ENCODE measurements at places on chromosomes 5 and 9. TPM values are rescaled to one million over a fixed set of nuclear protein-coding genes. Genes with fewer than 3 reads are reported as not detected.
A peak's percentile ranks its signal among the peaks of the same experiment; 100 is the strongest.

GRCh38 chr9:15606643-15607472, 54.0 kb downstream of the CCDC171 start:
- peak; percentile 72 for DNase-seq

- DNase-seq, result no peak
These were observed 100.6 kb downstream of the PBX3 start for GRCh38 chr9:125847735-125848134.

GRCh38 chr5:107553117-107553555, 117.6 kb downstream of the EFNA5 start:
- DNase-seq, result no peak

- no peak for DNase-seq
These were observed at the start of gene LHX6 for GRCh38 chr9:122228568-122229484. TSS of gene LHX6 (minus strand) at chr9:122228957. CDS start at chr9:122228740, 217 bp downstream.

Gene CAAP1
- total RNA-seq, result 28.2 TPM

DNA sequence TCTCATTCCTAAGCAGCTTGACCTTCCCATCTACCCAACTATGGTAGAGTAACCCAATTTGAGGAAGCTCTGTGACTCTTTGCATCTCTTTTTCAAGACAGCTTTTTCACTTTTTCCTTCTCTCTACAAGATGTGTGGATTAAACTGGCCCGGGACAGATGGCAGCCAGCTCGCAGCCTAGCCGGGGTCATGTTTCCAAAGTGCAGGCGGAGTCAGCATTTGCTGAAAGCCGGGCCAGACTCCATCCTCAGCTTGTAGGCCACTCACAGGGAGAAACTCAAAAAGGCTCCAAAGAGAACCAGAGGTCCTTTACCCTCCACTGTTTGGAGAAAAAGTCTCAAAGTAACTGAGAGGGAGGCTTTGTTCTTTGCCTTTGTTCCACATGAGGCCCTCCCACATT, 286.8 kb upstream of the PANK3 start:
- no peak for DNase-seq

Gene GARNL3
- total RNA-seq, result 2.2 TPM

GRCh38 chr5:148005788-148006520, 57.8 kb upstream of the SPINK5 start:
- DNase-seq, result no peak

Gene PCDH1
- total RNA-seq, result 1.9 TPM

- DNase-seq, result no peak
These were observed 4.4 kb downstream of the RAPGEF1 start for GRCh38 chr9:131735238-131736128.

Gene PCDHGA11
- total RNA-seq, result 0.42 TPM

GRCh38 chr9:744046-744712, 97.3 kb upstream of the DMRT1 start:
- no peak for DNase-seq

Gene SPATA31E1
- total RNA-seq, result not detected

Gene PAEP
- 0.38 TPM for total RNA-seq

- no peak for DNase-seq
These were observed 575.3 kb upstream of the MEF2C start for GRCh38 chr5:89458332-89458656.

DNA sequence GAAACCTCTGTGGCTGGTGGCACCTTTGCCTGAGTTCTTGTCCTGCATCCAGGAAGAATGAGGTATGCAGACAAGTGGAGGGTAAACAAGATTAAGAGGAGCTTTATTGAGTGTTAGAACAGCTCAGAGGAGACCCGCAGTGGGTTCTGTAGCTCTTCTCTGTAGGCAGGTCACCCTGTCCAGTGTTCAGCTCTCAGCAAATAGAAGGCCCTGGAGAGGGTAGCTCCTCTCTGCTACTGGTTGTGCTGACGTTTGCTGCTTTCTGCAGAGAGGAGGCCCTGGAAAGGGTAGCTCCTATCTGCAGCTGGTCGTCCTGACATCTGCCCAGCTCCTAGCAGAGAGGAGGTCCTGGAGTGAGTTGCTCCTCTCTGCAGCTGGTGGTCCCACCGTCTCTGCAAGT, 96.8 kb upstream of the CCDC112 start:
- DNase-seq, result no peak

Gene CPLANE1
- 20.2 TPM for total RNA-seq

DNA sequence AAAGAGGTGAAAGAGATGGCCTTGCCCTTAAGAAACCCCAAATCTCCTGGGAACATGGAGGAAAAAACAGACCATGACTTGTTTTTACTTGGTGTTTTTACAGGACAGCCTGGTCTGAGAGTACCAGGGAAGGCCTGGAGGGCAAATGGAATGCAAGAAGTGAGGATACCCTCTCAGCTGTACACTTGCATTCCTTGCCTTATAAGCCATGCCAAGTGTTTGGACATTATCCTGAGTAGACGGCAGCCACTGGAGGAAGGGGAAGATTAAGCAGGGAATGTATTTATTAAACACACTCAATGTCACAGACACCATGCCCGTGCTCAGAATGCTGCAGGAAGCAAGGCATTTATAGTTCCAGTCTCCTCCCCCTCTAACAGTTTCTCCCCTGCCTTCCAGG, 581.4 kb downstream of the CDK5RAP2 start:
- DNase-seq, result no peak

Gene ZNG1C
- total RNA-seq, result 22.5 TPM

- DNase-seq, result no peak
These were observed 442.9 kb downstream of the RAB3C start for GRCh38 chr5:59025734-59026133.

- DNase-seq, result no peak
These were observed 7.2 kb downstream of the TOR1A start for GRCh38 chr9:129816501-129817435.

- no peak for DNase-seq
These were observed 132.9 kb downstream of the TRPM3 start for GRCh38 chr9:70988551-70988950.

GRCh38 chr9:75892216-75892911, 1.9 kb downstream of the PCSK5 start:
- DNase-seq, result no peak

DNA sequence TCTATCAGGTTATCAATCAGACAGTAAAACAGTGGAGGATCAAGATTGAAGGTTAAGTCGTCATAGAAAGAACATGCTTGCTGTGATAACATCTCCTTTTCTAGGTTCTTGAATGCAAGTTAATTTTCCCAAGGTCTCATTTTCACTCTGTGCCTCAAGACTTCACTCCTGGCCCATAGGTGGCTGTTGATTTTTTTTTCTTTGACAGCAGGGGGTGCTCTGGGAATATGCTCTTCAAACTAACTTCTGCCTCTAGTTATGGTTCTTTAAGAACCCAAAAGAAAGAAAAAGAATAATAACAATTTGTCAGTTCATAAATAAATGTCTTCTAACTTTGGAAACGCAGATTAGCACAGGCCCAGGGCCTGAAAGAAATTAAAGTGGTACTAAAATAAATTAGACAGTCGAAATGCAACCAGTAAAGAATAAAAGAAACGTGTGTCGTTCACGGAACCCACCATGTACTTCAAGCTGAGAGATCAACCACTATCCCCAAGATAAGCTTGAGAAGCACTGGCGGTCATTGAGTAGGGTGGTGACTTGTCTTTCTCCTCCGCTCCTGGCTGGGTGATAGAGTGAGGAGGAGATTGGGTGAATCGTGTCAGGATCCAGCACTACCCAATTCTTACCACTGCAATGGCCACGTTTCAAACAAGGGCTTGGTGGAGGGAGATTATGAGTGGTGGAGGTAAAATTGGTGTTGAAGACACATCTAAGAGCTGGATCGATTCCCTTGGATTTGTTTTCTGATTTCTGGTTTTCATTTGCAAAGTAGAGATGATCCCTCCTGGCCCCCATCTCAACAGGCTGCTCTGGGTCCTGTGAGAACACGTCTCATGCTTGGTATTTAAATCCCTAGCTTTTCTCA, 93.4 kb upstream of the IRX4 start:
- DNase-seq, result no peak

DNA sequence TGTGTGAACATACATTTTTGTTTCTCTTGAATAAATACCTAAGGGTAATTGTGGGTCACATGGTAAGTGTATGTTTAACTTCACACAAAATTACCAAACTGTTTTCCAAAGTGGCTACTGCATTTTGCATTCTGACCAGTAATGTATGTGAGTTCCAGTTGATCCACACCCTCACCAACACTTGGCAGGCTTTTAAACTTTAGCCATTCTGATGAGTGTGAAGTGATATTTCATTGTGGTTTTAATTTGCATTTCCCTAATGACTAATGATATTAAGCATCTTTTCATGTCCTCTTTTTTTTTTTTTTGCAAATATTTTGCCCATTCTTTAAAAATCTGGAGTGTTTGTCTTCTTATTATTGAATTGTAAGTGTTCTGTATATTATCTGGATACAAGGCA, 53.5 kb upstream of the MAST4 start:
- DNase-seq, result no peak

GRCh38 chr5:159210210-159210661, 883 bp upstream of the RNF145 start:
- no peak for DNase-seq

- no peak for DNase-seq
These were observed 91.6 kb downstream of the CFAP90 start for GRCh38 chr5:7759257-7759871.

DNA sequence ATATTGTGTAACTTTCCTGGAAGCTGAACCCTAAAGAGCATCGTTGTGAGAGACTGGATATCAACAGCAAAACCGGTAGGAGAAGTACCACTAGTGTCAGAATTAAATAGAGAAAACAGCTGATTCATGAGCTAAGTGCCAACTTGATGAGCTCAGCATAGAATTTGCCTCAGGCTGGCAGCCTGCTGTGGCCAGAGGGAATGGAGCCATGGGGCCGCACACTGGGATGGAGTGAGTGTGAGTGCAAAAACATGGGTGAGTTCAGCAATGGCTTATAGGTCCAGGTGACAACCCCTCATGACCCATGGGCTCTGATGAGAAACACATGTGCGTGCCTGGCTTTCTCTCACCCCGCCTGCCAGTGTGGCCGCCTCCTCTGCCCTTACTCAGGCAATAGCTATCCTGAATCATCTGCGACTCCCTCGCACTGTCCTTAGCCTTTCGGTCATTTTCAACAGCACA, 25.4 kb downstream of the ADAMTS16 start:
- DNase-seq, result no peak

DNA sequence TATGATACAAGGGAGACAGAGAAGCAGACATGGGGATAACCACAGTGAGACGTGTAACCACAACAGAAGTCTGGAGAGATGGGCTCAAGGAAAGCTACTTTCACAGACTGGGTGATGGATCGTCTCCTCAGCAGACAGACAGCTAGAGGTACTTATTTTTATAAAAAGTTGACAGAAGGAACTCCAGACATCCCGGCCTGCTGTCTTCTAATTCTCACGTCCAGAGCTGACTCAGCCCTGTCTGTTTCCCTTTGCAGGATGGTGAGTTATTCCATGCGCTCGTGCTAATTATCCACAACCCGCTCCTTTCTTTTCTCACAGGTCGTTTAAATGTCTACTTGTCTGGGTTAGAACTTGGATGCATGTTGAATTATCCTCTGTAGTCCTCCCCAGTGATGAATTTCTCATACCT, 304.5 kb downstream of the CWC27 start:
- DNase-seq, result no peak

Gene ARSK
- 4.6 TPM for total RNA-seq

- no peak for DNase-seq
These were observed 61.4 kb upstream of the ADRA1B start for GRCh38 chr5:159854916-159855315.

GRCh38 chr5:14443671-14444093, 137.9 kb upstream of the OTULINL start:
- DNase-seq, result no peak

DNA sequence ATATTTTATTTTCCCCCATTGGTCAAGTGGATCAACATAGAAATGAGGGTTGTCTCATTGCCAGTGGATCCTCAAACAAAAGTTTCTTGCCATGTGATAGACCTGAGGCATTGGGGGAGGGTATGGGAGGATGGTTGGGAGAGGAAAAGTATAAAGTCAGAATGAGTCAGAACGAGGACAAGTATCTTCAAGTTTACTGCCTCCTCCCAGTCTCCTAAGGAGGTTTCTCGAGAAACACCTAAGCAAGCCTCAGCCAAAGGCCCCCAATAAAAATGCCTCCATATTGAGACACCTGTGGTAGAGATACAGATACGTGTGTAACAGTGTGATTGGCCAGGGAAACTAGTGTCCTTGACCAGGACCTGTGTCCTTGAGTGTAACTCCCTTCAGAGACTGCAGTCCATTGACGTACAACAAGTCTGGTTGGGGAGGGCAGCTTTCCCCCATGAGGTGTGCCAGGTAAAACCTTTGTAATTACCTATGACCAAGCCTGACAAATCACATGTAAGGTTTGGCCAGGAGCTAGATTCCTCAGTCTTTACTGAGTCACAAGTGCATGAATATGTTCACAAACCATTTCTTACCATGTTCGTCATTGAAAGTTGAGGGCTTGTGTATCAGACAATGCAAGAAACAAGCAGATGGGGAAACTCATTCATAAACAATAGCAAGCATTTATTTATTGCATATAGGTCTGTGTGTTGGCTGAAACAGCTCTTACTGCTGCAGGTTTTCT, 198.6 kb upstream of the SH3GL2 start:
- DNase-seq, result no peak

Gene PLCXD3
- total RNA-seq, result 0.05 TPM

DNA sequence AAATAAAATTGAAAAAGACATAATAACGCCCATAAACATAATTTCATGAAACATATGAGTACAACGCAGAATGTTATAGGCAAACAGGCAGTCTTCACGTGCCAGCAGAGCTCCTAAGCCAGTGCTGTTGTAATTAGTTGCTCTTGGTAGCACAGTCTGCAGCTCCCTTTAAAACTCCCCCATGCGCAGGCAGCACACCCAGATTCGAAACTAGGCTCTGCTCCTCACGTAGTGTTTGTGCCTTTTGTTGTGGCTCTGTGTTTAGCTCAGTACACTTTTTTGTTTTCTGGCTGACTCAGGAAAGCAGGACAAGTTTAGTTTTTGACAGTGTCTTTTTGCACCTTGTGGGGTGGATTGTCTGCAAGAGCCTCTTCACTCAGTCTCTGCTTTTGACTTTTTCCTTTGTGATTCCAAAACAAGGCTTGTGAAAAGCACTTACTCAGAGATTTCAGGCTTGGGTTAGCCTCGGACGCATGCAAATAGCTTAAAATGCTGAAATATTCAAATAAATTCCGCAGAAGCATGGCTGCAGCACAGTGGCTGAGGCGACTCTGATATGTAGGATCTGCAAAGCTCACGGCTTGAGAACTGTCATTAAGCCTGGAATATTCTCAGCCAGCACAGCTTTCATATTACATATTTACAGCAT, 113.6 kb downstream of the IRX1 start:
- peak; percentile 76 for DNase-seq

GRCh38 chr5:14322437-14323187, 179.5 kb downstream of the TRIO start:
- DNase-seq, result no peak

GRCh38 chr9:125513668-125514413, 193.2 kb downstream of the MAPKAP1 start:
- peak; percentile 24 for DNase-seq

GRCh38 chr5:158384535-158385481, 525.9 kb upstream of the CLINT1 start:
- no peak for DNase-seq
